ENCODE measurements at places on chromosomes 13 and 19.

- no peak for DNase-seq
Measured at GRCh38 chr13:44652962-44653660, 77.0 kb upstream of the TSC22D1 start.

GRCh38 chr19:33214596-33214995 lies 11.1 kb downstream of the SLC7A10 start:
- DNase-seq = peak; percentile 65

DNA sequence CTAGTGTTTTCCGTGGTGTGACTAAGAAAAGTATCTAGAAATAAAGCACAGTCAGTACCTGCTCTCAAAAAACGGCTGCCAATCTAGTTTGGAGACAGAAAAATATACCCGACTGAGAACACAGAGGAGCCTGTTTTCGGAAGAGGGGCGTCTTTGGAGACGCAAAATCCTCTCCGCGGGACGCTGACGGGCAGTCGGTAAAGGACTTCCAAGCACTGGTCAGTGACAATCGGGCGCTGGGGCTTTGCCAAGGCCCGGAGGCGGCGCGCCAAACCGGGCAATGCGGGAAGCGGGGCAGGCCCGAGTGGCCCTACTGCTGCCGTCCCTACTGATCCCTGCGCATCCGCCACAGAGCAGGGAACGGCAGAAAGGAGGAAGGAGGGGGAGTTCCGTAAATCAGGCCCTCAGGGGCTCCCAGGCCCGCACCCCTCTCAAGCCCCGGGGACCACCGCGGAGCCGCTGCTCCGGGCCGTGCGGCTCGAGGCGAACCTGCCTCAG lies 588 bp upstream of the DPY19L3 start:
- no peak for DNase-seq

DNA sequence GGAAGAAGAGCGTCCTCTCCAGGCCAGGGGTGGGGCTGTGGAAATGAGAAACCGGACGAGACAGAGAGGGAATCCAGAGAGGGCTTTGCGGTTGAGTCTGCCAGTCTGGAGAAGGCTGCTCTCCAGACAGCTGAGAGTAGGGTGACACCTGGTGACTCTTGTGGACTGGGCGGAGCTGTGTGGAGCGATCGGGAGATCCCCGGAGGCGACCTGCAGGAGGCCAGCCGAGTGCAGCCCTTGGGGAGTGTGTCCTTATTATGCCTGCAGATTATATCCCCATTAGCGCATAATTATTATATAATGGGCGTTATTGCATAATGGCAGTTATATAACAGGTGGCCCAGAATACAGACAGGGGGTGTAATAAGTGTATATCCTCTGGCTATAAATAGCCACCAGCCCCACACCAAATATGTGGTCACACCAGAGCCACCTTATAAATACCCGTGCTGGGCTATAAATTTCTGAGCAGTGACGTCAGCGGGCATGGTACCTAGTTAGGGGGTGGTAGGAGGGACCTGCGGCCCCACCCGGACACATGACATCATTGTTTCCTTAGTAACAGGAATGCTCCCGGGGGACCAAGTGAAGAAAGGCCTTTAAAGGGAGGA lies 41.2 kb downstream of the NFIX start:
- DNase-seq = no peak

DNA sequence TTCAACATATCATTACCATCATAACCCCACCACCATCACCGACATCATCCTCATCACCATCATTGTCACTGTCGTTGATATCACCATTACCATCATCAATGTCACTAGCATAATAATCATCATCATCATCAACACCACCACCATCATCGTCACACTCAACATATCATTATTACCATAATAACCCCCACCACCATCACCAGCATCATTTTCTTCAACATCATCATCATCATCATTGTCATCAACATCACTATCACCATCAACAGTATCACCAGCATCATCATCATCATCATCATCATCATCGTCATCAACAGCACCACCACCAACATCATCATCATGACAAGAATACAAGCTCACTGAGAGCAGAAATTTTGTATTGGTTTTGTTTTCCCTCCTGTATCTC lies 83.8 kb downstream of the MBD3L1 start:
- DNase-seq = no peak

GRCh38 chr13:27200413-27201070 lies 28.9 kb upstream of the USP12 start:
- DNase-seq = no peak

DNA sequence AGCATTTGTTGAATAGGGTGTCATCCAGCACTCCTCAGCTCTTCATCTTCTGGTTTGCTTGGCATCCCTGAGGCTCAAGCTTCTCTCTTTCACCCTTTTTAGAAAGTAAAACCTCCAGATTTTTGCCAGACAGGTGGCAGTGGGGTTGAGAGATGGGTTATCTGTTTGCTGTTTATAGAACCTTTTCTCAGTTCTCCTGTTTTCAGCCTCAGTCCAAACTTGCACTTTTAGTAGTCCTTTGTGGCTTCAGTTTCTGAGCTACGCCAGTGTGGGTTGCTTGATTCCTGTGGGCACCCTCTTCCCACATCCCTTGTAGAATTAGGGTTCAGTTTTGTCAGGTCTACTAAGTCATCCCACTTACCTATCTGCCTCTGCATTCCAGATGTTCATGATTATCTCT lies 147.9 kb downstream of the PAN3 start:
- no peak for DNase-seq

GRCh38 chr13:100803091-100803490 lies 128.5 kb upstream of the TMTC4 start:
- no peak for DNase-seq

DNA sequence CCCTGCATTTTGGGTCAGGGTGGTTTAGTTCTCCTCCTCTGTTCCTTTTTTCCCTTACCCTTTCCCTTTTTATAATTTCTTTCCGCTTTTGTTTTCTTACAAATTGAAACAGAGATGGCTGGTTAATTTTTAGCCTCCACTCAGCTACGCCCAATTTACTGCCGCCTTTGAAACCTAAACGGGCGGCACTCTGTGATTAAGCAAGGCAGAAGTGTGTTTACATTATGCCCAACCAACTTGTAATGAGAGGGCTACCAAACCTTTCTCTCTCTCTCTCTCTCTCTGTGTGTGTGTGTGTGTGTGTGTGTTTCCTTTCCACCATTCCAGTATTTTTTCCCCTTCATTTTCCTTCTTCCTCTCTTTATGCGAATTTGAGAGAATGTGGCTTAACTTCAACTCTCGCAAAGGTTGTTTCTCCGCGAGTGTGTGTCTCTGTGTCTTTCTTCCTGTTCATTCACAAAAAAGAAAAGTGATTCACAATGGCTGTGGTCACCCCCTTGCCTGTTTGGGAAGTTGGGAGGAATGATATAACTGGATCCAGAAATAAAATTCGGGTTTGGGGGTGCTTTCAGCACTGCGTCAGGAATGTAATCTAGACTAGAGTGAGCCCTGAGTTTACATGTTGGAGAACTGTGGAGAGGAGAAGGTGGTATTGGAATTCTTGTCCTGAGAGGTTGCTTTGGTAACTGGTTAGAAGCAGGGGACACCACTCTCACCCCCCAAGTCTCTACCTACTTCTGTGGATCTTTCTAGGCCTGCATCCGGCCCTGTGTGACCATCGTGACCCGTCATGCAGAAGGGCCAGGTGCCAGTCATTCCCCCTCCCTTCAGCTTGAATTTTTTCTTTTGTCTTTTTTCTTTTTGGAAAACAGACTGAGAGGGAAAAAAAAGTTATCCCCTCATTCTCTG lies 31.4 kb downstream of the NFIX start:
- DNase-seq = no peak

DNA sequence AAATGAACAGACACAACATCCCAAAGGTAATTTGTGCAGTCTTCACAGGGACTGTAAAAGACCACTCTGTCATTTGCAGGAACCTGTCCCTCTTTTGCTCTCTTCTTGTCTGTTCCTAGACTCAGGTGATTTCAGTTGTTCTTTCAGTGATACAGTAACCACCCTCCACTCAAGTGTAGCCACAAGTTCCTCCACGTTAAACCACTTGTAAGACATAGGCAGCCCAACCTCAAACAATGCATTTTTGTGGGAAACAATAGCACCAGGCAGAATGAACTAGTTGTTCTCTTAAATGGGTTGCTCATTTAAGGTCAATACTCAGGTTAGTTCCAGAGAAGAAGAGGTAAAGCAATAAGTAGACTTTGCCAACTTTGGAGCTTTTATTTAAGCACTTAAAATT lies 359.4 kb downstream of the MZT1 start:
- DNase-seq = no peak

DNA sequence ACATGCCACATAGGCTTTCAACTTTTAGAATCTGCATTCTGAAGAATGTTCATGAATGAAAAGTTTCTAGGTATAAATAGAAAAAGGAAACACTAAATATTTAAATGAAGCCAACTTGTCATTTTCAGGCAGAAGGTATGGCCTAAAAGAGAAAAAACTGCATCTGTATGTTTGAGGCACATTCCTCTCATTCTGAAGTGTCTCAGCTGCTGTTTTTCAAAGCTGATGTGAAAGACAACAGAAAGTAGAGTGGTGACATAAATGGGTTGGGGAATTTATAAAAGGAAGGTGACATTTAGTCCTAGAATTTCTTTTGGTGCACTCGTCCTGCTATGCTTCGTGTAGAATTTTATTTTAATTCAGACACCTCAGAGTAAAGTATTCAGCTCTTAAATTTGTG lies 539.6 kb upstream of the SLITRK5 start:
- no peak for DNase-seq

GRCh38 chr13:94480672-94481145 lies 1.2 kb upstream of the DCT start:
- no peak for DNase-seq

GRCh38 chr19:43437712-43438111 lies 23.0 kb downstream of the TEX101 start:
- DNase-seq = no peak

GRCh38 chr19:35088131-35088913 lies 27.3 kb upstream of the FXYD3 start:
- no peak for DNase-seq

DNA sequence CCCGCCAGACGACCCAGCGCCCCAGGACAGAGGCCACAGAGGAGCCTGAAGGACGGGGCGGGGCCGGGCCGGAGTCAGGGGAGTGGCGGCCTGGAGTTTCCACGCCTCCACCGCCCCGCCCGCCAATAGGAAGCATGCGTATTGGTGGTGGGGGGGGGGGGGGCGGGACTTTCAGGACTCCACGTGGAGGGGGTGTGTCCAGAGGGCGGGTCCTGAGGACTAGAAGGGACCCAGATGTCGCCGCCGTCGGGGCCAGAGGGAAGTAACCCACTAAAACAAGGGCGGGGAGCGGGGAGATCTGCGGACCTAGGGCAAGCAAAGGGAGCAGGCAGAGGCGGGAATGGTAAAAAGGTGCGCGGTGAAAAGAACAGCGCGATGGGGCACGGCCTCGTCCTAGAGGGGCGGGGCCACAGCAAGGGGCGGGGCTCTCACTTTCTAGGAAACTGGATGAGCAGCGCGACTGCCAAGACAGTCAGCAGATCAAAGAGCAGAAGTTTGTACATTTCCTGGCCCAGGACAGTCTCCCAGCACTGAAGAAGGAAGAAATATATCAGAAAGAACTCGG lies 2.8 kb upstream of the LENG1 start:
- DNase-seq = peak; percentile 79

DNA sequence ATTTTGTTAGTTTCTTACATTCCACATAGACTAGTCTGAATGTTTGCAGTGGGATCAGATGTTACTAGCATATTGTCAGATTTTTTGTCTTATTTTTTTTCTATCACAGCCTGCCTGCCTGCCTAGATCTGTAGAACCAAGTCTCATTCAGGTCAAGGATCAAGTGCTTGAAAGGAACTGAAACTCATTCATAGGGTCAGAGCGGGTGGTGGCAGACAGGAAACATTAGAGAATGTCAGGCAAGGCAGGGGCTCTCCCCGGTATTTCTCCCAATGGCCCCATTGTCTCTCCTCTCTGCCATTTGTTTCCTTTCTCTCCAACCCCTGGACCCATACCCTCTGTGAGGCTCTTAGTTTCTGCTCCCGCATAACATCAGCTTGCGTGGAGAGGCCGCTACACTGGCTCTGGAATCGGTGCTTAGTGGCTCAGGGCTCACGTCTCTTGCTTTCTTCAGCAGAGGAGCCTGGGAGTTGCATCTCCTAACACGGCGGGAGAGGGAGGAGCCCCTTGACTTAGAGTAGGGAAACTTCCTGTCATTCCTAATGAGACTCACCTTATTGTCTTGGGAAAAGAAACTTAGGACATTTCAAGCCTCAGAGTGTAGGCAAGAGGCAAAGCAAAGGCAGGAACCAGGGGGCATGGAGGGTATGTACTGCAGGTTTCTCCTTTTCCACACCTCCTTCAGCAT lies 35.6 kb upstream of the SPATA13 start:
- DNase-seq = no peak

- no peak for DNase-seq
Measured at GRCh38 chr13:85287528-85287927, 511.7 kb downstream of the SLITRK6 start.

GRCh38 chr19:47428177-47428894 lies 9.0 kb upstream of the MEIS3 start:
- peak; percentile 96 for DNase-seq

GRCh38 chr13:24834902-24835510 lies 71.0 kb downstream of the RNF17 start:
- DNase-seq = no peak

DNA sequence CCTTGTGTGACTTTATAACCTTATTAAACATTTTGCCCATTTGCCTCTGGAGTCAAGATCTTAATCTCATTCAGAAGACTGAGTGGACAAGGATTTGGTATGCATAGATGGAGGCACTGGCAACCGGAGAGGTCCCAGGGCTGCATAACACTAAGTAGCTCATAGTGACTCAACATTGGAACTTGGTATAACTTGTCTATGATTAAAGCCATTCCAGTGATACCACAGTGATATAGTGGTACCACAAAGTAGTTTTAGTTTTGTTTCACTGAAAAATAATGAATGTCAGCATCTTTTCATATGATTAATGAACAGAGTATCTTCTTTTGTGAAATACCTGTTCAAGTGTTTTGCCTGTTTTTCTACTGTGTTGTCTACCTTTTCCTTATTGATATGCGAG lies 26.4 kb downstream of the CDK8 start:
- no peak for DNase-seq

GRCh38 chr13:105814219-105814901 lies 721.1 kb downstream of the EFNB2 start:
- DNase-seq = no peak

GRCh38 chr19:2113439-2114211 lies 16.9 kb downstream of the IZUMO4 start:
- no peak for DNase-seq

DNA sequence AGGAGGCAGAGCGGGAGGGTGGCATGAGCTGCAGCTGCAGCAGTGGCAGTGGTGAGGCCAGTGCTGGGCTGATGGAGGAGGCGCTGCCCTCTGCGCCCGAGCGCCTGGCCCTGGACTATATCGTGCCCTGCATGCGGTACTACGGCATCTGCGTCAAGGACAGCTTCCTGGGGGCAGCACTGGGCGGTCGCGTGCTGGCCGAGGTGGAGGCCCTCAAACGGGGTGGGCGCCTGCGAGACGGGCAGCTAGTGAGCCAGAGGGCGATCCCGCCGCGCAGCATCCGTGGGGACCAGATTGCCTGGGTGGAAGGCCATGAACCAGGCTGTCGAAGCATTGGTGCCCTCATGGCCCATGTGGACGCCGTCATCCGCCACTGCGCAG lies 2.0 kb downstream of the EGLN2 start:
- no peak for DNase-seq
